Thoracic aorta endothelial cell (primary cell): ENCODE measurements at places on chromosomes 5 and 9. TPM values are rescaled to one million over a fixed set of nuclear protein-coding genes. Genes with fewer than 3 reads are reported as not detected.

PCDHB10 gene
- 0.22 and 0.66 TPM in 2 replicates for total RNA-seq

FAM151B gene
- total RNA-seq = 2.9 and 3.4 TPM in 2 replicates

LRRC70 gene
- 42.6 and 45.2 TPM in 2 replicates for total RNA-seq

GTF2H2C gene
- 55.3 and 68.7 TPM in 2 replicates for total RNA-seq

ZNF79 gene
- total RNA-seq = 11.6 and 14.9 TPM in 2 replicates

RGP1 gene
- 14.2 and 18.5 TPM in 2 replicates for total RNA-seq
